ENCODE measurements at places on chromosomes 7 and 10.

DNA sequence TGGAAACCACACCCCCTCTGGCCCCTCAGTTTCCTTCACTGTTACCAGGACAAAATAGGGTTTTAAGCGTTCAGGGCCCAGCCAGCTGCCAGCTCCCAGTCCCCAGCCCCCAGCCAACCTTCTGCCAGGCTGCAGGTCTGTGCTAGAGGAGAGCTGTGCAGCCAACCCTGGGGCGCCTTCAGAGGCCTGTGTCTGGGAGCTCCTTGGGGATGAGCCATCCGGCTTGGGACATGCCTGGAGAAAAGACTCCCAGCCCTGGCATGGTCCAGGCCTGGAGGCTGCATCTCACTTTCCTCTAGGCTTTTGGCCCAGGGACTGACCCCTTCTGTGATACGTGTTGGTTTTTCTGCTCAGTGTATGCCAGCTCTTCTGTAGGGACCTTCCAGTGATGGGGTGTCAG, 487.6 kb upstream of the MGMT start:
- no peak for DNase-seq

- DNase-seq, result no peak
These were observed 703 bp upstream of the HILPDA start for GRCh38 chr7:128454808-128455542.

- no peak for DNase-seq
These were observed 381.6 kb downstream of the SUGCT start for GRCh38 chr7:40516376-40516775.

DNA sequence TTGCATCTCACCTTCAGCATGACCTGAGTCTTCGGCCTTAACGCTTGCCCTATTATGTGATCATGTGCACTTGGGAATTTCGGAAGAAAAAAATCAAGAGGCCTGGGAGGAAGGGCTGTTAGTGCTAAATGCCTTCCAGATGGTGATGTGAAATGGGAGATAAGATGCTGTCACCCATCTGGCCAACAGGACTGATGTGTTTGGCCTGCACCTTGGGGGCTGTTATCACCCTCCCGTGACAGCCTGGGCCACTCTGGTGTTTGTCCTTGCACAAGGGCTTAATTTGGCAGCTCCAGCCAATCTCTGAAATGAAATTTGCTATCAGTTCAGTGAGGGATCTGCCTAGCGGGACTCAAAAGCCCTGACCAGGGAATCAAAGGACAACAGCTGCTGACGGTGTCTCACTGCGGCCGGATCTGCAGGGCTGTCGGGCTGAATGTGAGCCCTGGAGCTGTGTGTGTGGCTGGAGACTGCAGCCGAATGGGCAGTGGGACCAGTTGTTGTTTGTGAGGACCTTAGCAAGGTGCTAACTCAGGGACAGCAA, 131.4 kb upstream of the BTBD16 start:
- DNase-seq, result no peak

DNA sequence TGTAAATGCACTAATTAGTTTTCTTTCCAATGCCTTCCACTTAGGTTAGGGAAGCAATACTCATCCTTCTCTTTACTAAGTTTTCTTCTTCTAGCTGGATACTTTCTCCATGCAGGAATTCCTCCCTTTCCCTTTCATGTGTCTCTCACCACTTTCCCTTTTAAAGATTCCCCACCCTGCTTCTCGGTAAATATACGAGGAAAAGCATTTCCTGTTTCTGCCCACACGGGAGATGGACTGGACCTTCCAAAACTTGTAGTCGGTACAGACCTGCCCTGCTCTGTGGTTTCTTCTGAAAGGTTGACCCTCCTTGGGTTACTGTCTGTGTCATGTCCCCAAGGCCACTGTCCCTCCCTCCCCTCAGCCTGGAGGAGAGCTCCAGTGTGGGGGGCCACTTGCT, 58.9 kb upstream of the LYZL2 start:
- DNase-seq, result no peak

- no peak for DNase-seq
These were observed 102.1 kb downstream of the POLL start for GRCh38 chr10:101485681-101486554.

DNA sequence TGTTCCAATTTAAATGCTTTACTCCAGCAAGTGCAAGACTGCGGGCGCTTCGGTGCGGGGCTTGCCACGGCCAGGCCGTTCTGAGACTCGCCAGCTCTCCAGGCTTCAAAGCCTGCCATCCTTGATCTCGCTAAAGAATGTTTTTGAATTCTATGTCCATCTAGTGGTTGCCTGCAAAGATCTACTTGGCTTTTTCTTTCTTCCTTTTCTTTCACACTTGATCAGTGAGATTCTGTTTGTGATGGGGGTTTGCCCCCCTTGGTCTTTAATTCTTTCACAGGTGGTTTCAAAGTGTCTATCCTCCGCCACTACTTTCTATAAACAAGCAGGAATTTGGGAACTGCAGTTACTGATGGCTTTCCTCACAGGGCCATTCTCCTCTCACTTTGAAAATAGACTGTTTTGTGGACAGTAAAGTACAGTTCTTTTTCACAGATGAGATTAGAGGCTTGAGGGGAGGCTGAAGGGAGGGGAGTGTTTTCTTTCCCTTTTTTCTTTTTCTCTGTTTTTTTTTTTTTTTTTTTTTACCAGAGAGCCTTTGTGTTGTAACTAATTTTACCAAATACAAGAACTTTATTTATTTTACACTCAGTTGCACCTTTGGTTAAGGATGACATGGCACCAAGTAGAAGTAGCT, 15.2 kb upstream of the FBXW4 start:
- no peak for DNase-seq

DNA sequence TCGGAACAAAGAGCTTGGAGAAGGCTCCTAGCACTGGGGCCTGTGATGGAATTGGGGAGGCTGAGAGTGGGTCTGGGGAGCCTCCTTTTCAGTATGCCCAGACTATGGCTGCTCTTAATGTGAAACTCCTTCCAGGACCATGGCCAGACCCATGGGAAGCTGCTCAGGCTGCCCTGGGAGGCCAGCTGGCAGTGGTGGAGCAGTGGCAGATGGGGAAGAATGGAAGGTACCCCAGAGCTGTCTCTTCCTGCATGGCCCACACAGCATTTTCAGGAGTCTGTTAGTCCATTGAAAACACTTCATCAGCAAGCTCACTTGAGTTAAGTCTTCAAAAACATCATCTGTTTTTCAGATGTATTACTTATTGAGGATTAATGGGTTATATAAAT, 18.5 kb downstream of the NACAD start:
- DNase-seq, result no peak

DNA sequence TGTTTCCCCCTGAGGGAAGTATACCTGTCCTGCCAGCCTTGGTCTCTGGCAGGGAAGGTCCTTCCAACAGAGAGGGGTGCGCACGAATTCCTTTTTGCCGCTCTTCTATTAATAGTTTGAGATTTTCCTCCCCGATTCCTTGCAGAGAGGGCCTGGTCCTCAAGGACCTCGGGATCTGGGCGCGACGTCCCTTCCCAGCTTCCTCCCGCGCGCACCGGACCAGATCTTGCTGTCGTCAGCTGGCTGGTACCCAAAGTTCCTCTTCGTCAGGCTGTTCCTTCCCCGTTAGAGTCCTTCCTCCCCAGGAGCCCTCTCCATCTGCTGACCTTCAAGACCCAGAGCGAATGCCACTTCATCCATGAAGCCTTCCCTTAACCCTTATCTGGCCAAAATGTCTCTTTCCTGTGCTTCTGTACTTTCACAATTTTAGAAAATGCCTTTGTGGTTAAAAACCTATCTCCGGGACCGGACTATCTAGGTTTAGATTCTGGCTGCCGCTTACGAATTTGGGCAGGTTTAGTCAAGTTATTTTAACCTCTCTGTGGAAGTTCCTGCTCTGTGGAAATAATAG, 851 bp upstream of the GOT1 start:
- DNase-seq, result peak; percentile 23

GRCh38 chr10:51767103-51767763, 67.8 kb upstream of the CSTF2T start:
- DNase-seq, result no peak

DNA sequence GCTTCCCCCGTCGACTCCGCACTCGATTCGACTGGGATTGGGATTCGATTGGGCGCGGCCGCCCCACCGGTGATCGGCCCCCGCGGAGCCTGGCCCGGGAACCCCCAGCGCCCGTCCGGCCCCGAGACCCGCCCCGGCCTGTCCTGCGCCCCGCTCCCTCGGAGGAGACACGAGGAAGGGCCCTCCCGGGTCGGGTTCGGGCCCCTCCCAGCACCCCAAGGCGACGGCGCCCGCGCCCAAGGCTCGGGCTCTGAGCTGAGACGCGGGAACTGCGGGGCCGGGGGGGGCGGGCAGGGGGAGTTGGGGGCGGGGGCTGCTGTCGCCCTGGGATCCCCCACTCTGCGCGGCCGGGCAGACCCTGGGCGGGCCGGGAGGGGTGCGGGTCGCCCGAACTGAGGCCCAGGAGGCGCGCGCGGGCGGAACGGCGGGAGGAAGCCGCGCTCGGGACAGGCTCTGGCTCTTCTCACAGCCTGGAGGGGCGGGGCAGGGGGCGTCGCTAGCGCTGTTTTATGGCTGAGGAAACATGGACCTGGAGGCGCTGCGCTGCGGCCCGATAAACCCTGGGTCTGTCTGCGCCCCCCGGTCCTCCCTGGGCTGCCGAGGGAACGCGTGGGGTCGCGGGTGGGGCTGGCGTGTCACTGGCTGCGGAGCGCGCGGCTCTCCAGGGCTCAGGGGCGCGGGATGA, 1.7 kb upstream of the NKX6-2 start:
- DNase-seq, result no peak

DNA sequence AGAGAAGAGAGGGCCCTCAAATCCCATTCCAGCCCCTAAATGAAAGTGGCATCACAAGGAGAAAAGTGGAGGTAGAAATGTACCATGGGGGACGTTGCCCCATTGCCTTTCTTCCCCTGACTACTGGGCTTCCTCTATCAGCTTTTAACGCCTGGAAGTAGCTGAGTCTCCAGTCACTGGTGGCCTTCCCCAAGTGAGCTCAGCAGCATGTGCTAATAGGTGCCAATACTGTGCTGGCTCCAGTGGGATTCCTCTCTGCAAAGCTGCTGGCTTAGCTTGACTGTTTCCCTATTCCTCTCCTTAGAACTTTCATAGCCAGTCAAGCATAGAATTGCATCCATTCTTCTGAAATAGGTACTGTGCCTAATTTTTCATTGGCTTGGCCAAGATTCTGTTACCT, 32.6 kb downstream of the LRRC4 start:
- DNase-seq, result no peak

- DNase-seq, result no peak
These were observed 60.3 kb downstream of the ATOH7 start for GRCh38 chr10:68171539-68172080.

- DNase-seq, result no peak
These were observed 23.9 kb downstream of the DRGX start for GRCh38 chr10:49371967-49372366.

DNA sequence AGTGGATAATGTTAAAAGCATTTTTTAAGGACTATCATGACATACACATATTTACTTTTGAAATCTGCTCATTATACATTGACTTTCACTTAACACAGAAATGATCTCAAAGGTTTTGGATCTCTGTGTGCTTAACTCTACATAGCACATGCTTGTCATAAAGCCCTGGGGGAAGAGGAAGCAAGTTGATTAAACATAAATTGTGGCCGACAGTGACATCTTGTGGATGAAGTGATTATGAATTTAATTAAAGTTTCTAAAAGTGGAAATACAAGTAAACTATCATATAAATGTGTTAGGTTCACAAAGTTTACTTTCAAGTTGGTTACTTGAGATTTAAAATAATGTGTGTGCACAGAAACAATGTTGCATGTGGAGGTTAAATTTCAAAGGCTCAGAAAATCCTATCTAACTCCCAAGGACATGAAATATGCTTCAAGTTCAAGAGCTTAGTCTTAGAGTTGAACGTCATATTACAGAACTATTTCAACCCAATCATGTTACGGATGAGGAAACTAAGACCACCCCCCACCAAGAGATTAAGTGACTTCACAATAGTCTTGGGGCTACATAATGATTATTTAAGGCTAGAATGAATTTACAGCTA, 1247.8 kb downstream of the GATA3 start:
- peak; percentile 25 for DNase-seq

GRCh38 chr7:152883858-152884257, 124.3 kb downstream of the ACTR3B start:
- DNase-seq, result no peak

GRCh38 chr10:34476608-34477007, 338.5 kb downstream of the PARD3 start:
- DNase-seq, result no peak

DNA sequence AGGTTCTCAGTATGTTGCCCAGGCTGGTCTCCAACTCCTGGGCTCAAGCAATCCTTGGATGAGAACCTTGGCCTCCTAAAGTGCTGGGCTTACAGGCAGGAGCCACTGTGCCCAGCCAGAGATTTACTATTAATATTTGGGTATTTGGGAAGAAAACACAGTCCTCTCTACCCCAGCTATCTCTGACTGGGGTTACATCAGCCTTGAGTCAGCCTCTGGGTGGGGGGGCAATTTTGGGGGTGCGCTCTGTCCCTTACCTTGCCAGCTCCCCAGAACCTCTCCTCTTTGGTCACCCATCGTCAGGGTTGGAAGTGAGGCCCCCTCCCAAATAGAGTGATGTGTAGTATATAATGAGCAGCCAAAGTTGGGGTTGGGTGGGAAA, 1.8 kb downstream of the MLXIPL start:
- no peak for DNase-seq

- no peak for DNase-seq
These were observed 54.6 kb downstream of the TMEM26 start for GRCh38 chr10:61398366-61399129.

GRCh38 chr10:121385136-121385535, 213.1 kb downstream of the FGFR2 start:
- DNase-seq, result no peak

- DNase-seq, result no peak
These were observed 119.2 kb downstream of the ADCYAP1R1 start for GRCh38 chr7:31171216-31171785.

Data from activated naive CD4-positive, alpha-beta T cell treated with anti-CD3 and anti-CD28 coated beads for 36 hours (primary cell).